ENCODE measurements at places on chromosomes 12 and 14.

DNA sequence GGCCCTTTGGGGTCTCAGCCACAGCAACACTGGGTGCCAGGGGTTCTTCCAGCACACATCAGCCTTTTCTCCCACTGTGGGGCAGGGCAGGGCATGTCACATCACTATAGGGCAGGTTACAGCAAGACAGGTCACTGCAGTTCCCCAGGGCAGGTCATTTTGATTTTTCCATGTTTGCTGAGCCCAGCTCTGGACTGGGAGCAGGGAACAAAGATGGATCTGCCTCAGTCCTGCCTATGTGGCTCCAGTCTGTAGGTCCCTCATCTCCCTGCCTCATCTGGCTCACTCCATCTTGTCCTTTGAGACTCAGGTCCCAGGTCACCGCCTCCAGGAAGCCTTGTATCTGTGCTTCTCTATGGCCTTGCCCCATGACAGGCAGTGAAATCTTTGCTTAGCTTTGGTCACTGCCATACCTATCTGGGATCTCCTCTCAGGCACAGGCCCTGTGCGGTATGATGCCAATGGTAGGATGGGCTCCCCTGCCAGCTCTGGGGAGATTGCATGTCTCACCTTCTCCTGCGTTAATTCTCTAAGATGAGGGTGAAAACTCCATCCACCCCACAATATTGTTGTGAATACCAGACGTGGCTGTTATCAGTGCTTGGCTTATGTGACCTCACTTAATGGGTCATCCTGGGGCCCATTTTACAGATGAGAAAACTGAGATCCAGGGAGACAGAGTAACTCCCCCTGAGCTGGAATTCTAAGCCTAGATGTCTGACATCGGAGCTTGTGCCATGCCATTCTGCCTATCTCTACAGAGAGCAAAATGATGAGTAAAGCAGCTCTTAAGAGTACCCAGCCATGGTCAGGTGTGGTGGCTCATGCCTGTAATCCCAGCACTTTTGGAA lies 1.5 kb downstream of the SERPINA6 start:
- DNase-seq = no peak

DNA sequence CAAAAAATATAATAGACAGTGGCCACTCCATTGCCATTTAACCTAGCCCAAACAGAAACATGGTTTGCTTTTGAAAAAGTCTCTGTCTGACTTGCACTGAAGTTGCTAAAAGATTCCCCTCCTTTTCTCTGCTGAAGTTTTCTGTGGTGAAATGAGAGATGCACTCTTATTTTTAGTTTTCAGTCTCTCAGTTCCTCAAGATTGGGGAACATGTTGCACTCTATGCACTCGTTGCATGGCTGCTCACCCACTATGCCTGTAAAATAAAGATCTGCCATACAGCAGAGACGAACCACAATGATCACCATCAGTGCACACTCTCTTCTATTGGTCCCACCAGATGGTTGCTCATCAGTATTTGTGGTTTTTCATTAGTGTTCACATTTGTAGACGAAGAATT lies 13.1 kb upstream of the DAAM1 start:
- no peak for DNase-seq

- DNase-seq = no peak
Observed at GRCh38 chr12:26948309-26948708, 10.0 kb downstream of the FGFR1OP2 start.

- no peak for DNase-seq
Observed at GRCh38 chr14:75418850-75419768, 8.7 kb upstream of the JDP2 start.

DNA sequence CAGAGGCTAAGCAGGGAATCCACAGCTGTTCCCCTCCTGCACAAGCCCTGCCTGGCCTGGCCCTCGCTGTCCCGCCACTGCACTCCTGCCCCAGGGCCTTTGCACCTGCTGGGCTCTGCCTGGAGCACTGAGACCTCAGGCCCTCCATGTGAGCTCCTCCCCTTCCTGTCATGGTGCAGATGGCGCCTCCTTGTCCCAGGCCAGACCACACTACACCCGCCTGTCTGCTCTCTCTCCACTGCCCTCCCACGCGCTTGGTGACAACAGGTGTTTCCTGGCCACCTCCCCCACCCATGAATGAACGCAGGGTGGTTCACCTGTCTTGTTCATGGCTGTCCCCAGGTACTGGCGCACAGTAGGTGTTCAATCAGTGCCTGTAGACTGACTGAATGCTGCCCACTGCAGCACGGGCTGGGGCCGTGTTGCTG lies 82.9 kb downstream of the NCOR2 start:
- DNase-seq = no peak

Data from COLO829 (cell line).